Suppressor macrophage treated with lipopolysaccharide for 1 hour (primary cell): ENCODE measurements at places on chromosomes 3 and 15.

- DNase-seq = no peak
Measured at GRCh38 chr15:48916721-48917120, 38.8 kb downstream of the EID1 start.

GRCh38 chr3:171156401-171157010 lies 130.0 kb upstream of the SLC2A2 start:
- DNase-seq = no peak

DNA sequence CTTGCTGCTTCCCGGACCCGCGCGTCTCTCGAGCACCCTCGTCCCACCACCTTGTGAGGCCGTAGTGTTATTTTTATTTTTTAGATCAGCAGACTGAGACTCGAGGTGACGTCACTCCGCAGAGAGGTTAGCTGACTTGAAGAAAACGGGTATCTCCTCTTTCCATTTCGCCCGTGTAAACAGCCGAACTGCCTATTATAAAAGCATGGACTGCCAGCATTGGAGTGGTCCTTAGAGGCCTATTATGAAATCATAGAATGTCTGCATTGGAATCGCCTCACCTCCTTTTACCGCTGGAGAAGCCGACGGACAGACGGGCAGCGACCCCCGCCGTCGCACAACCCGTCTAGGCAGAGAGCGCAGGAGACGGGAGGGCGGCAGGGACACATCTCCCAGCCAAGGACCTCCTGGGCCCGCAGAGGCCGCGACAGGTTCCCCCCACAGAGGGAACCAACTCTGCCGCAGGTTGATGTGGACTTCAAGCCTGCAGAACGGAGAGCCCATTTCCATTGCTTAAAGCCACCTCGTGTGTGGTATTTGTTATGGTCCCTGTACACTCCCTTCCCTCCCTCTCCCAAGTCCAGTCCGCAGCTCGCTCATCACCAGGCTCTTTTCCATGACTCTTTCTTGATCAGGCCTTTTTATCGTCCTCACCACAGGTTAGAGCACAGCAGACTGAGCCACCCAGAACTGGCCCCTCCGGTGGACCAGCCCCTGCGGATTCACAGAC lies 540 bp upstream of the PPP1R2 start:
- no peak for DNase-seq

GRCh38 chr3:126546013-126546412 lies 12.7 kb downstream of the C3orf22 start:
- no peak for DNase-seq

DNA sequence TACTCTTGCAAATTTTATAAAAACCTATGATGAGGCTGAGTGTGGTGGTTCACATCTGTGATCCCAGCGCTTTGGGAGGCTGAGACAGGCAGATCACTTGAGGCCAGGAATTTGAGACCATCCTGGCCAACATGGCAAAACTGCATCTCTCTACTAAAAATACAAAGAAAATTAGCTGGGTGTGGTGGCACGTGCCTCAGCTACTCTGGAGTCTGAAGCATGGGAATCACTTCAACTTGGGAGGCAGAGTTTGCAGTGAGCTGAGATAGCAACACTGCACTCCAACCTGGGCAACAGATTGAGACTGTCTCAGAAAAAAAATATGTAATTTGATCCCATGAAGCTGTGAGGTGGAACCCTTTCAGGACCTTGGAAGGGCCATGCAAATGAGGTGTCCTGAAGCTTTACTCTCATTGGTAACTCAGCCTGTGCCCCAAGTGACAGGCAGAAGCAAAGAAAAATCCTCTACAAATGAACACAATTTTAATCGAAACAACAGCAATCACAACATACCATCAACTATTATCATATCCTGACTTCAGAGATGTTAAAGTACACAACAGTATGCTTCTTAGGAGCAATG lies 84.6 kb upstream of the CDV3 start:
- DNase-seq = no peak

DNA sequence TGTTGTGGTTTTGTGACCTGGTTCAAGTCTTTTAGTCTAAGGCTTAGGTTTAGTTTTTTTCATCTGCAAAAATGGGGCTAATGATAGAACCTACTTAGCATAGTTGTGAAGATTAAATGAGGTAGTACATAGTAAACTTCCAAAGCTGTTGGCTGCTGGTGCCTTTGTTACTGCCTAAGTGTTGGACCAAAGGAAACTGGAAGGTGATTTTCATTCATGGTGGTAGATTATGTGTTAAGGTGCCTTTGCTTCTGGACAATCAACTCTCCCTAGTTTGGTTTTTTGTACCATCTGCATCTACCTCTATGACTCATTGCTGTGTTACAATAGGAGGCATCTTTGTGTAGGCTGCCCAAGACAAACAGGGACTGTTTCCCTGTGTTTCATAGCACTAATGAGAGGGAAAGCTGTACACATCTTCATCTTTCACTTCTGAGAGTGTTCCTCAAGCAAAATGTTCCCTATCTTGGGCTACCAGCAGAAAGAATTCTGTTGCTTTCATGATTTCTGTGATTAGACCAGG lies 3.2 kb downstream of the MAP2K1 start:
- peak; percentile 41 for DNase-seq

GRCh38 chr3:160856450-160856849 lies 100.4 kb downstream of the PPM1L start:
- DNase-seq = no peak

DNA sequence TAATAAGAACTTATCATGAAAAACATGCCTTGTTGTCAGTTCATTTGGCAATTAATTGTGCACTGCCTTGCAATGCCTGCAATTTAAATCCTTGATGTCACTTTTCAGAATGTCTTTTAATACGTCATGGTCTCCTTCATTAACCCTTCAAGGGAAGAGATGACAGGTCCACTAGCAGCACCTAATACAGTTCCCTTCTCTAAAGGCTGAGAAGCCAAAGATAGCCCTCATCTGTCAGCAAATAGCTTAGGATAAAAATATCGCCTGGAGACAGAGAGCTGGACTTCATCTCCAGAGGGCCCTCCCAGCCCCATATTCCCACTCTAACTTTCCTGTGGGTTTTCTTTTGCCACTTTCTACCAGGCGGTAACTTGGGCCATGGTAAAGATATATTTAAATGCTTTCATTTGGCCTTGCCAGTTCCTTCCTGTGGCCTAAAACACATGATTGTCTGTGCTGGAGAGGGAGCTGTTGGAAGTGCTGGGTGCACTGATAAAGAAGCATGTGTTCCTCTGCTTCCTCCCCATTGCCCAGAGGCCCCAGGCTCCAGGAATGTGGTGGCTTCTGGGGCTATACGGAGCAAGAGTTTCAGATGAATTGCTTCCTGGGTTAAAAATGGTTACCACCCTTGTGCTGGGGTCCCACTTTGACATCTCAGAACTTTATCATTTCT lies 76.3 kb upstream of the UMPS start:
- no peak for DNase-seq

- no peak for DNase-seq
Measured at GRCh38 chr3:156472150-156472549, 82.8 kb downstream of the SSR3 start.

DNA sequence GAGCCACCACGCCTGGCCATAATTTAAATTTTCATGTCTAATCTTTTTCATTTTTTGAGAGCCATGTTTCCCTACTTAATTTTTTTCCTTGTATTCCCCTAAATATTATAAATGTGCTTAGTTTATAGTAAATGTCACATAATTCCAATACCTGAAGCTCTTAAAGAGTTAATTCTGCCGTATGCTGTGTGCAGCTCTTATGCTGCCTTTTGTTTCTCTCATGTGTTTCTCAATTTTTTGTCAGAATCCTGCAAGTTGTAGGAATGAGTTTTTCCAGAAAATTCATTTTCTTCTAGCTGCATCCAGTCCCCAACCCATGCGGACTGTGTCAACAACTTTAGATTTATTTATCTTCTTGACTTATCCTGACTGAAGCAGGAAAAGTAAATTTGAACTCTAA lies 90.9 kb upstream of the ROBO2 start:
- no peak for DNase-seq

DNA sequence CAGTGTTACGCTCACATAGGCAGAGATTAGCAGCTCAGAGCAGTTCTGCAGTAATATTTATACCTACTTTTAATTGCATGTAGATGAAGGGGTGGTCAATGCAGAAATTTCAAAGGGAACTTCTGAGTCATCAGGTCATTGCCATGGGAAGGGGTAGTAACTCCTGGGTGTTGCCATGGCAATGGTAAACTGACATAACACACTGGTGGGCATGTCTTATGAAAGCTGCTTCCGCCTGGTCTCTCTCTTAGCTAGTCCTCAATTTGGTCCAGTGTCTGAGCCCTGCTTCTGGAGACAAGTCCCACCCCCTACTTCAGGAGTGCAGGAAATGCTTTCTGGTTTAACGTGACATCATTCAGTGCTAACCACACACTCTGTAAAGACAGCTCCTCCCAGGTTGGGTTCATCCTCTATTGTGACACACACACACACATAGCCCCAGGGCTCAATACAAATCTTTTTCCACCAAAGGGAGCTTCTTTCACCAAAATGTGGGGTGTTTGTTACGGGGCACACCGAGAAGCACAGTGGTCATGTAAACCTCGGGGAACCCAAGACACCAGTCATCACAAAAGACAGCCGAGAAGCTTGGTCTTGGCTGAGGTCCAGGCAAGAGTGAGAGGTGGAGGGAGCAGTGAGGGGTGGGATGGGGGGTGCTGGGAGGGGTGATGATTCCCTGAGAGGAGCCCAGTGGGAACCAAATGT lies 74.5 kb downstream of the TLE3 start:
- peak; percentile 57 for DNase-seq

DNA sequence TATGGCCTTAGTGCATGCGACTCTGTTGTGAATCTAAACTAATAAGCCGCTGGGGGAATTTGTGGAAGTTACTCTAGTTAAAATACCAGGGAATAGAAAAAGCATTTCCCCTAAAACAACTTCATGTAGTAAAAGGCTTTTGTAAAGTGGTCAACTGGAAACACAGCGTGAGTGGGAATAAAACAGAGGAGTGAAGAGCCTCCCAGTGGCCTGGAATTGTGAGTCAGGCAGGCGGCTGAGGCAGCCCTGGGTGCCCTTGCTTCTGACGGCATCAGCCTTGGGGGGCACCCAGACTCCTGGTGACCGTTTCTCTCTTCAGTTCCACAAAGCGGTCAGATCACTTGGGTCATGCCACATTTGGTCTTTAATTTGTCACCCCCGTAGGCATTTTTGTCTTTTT lies 108.4 kb downstream of the GHSR start:
- DNase-seq = no peak

DNA sequence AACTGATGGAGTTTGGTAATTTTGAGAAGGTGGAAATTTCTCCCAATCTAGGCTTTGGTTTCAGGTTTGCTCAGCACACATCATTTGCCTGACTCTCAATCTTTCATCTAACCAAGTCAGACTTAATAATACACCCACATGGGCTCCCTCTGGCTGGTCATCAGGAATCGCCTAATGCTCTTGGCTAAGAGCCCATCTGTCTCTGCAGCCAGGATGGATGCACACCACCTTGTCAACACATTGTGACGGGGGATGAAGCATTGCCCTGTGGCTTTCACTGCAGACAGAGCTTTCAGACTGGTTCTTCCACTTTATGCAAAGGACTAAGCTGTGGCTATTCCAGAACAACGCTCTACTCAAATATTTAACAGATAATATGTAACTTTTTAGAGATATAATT lies 3.0 kb upstream of the HDGFL3 start:
- no peak for DNase-seq

DNA sequence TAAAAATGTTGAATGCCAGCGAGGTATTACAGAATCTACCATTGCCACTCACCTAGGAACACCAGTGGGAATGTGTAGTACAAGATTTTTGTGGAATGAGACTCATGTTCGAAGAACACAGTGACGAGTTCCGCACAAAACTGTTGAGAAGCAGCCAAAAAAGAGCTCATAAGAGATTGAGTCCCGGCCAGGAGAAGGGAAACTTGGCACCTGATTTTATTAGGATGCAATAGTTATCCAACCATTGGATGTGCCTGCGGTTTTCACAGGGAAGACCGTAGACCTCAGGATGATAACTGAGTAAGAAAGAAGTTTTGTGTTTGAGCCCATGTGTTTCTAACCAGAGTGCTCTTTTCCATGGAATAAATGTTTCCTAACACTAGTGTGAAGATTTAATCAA lies 88.9 kb downstream of the PTPRG start:
- no peak for DNase-seq

- DNase-seq = no peak
Measured at GRCh38 chr3:129532261-129532660, 3.8 kb downstream of the RHO start.

- DNase-seq = peak; percentile 49
Measured at GRCh38 chr15:69253156-69253555, 45.6 kb upstream of the PAQR5 start.

DNA sequence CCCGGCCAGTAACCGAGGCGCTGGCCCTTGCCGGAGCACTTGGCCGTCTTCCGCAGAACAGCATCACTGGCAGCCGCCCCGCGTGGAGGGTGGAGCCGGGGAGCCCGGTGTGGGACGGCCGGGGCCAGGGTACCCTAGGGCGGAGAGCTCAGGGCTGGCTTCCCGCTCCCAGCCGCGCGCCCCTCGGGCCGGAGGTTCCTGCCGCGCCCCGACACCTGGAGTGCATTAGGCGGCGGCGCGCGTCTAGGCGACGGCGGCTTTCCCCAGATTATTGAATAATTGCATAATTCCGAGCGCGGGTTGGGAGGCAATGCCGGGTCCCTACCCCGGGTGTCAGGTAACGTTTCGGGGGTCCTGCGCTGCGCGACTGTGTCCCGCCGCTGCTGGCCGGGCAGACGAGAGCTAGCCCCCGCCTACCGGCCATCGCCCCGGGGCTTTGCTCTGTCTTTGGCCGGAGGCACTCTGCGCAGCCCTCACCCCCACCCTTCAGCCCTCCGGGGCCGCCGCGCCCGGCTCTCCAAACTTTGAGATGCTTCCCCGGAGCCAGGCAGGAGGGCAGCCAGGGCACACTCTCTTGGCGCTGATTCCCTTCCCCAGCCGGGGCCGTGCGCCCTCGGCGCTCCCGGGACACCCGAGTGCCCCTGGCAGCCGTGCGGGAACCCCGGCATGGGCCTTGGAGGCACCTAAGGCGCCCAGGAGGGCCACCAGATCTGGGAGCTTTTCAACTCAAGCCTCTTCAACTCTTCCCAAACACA lies 749 bp downstream of the ITGA11 start:
- no peak for DNase-seq

DNA sequence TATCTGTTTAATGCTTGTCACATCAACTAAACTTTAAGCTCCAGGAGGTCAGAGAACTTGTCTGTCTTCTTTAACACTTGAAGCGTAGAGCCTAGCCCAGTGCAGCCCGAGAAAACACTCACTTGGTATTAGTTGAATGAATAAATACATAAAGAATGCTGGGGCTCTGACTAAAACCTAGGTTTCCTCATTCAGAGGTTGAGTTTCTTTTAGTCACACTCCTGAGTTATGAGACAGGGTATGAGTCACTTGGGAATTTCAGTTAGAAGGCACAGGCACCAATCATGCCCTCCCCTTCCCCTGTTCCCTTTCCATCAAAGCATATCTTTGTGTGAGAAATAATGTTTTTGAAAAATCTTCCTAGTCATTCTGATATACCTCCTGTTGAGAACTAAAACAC lies 589.8 kb upstream of the DPPA4 start:
- peak; percentile 18 for DNase-seq

- DNase-seq = peak; percentile 36
Measured at GRCh38 chr3:160956785-160957184, 148.4 kb downstream of the B3GALNT1 start.

- DNase-seq = peak; percentile 24
Measured at GRCh38 chr3:28151608-28152228, 89.7 kb upstream of the CMC1 start.

GRCh38 chr3:23697416-23697815 lies 108.3 kb upstream of the UBE2E1 start:
- DNase-seq = no peak
